Thyroid gland (tissue), 4 donors: ENCODE measurements at places on chromosomes 7 and 10.
A peak's percentile ranks its signal among the peaks of the same experiment; 100 is the strongest.

- no peak for DNase-seq
Measured at GRCh38 chr7:30348083-30348560, 63.7 kb downstream of the ZNRF2 start.

DNA sequence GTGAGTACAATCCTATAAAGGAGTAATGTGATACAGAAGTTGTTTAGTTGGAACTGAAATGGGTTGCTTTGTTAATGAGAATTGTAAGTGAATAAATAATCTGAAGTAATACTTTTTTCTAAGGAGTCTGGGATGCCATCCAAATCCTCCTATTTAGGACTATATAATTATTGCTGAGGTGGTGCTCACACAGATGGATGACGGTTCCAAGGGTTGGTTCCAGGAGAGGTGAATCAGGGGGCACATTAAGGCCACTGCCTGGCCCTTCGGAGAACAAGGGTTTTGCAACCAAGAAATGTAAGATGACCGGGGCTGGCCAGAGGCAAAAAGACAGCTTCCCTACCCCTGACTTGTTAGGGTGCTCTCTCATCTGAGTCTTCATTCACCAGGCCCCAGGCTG, 352.7 kb downstream of the PHTF2 start:
- DNase-seq: no peak

DNA sequence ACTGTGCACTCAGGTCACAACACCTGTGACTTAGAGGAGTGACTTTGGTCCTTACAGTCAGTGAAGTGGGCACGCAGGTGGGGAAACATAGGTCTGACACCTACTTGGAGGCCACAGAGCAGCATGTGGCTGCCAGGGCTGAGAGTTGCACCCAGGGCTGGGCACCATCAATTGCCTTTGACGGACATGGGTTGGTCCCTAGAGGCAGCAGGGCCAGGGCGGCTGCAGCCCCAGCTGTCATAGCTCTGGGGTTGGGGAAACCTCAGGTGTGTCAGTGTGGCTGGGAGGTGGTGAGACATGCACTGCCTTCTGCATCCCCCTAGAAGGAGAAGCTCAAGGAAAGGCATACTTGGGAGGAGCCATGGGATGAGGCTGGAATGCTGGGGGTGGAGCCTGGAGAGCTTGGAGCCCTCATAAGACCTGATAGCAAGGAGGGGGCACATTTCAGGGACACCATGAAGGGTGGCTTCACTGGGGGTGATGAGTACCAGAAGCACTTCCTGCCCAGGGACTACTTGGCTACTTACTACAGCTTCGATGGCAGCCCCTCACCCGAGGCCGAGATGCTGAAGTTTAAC, at the start of gene INMT:
Gene INMT (plus strand): TSS at position 440 of the 578 bp plus-strand sequence. CDS start 16 bp downstream, at position 456.
- no peak for DNase-seq

- no peak for DNase-seq
Measured at GRCh38 chr10:121057269-121057668, 206.1 kb downstream of the WDR11 start.

- DNase-seq: no peak
Measured at GRCh38 chr7:100590077-100590737, 4.1 kb downstream of the FBXO24 start.

DNA sequence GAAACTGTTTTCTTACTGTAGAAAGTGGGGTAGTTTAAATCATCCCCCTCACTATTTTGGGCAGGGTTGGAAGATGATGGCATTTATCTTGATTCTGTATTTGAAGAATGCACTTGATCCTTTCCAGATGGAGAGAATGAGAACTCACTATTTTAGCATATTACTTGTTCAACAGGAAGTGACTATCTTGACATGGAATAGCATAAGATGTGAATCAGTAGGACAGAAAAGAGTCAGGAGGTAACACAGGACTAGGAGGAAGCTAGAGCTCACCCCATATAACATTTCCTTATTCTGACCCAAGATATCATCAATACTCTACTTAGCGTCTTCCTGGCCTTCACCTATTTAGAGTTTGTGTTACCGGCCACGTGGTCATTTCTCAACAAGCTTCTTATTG, 400.2 kb downstream of the PHTF2 start:
- no peak for DNase-seq

- DNase-seq: no peak
Measured at GRCh38 chr7:42693722-42694121, 218.1 kb downstream of the C7orf25 start.

- DNase-seq: peak; percentile 26
Measured at GRCh38 chr10:49107111-49107886, 8.0 kb downstream of the VSTM4 start.

GRCh38 chr7:38679419-38679818, 48.2 kb upstream of the AMPH start:
- DNase-seq: no peak

- no peak for DNase-seq
Measured at GRCh38 chr7:22111661-22112060, 166.0 kb upstream of the CDCA7L start.

GRCh38 chr7:102132209-102132752, 154.4 kb upstream of the SH2B2 start:
- DNase-seq: no peak

DNA sequence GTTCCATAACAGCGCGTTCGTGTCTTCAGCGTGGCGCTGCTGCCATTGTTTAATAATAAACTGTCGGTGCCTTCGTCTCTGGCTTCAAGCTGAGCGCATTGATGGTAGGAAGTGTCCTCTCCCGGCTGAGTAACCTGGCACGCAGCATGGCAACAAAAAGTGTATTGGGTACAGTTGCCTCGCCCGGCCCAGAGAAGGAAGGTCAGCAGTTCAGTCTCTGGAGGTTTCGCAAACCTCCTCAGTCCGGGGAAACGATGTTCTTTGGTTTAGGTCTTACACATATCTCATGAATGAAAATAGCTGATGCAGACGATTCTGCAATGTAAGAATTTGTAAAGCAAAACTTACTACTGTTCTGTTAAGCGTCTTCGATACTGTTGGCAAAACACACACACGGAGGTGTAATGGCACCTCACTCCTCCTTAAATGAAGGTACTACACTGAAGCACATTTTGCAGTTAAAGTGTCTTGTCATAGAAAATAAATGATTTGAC, 739 bp upstream of the CCDC186 start:
- DNase-seq: peak; percentile 72

DNA sequence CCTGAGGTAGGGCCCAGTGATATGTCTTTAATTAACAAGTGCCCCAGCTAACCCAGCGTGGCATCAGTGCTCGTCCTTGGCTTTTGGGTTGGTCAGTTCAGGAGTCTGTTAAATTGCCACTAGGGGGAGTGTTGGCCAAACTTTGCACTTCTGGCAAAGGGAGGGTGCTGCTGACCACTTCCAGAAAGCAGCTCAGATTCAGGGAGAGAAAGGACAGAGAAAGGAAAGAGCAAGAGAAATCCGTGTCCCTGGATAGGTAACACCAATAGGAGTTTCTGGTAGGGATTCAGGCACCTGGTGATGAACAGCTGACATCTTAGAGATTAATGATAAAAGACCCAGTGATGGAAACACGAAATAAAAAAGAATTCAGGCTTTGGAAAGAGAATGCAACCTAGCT, 243.1 kb upstream of the AOAH start:
- peak; percentile 46 for DNase-seq

- no peak for DNase-seq
Measured at GRCh38 chr7:30206491-30206890, 71.7 kb downstream of the MTURN start.

DNA sequence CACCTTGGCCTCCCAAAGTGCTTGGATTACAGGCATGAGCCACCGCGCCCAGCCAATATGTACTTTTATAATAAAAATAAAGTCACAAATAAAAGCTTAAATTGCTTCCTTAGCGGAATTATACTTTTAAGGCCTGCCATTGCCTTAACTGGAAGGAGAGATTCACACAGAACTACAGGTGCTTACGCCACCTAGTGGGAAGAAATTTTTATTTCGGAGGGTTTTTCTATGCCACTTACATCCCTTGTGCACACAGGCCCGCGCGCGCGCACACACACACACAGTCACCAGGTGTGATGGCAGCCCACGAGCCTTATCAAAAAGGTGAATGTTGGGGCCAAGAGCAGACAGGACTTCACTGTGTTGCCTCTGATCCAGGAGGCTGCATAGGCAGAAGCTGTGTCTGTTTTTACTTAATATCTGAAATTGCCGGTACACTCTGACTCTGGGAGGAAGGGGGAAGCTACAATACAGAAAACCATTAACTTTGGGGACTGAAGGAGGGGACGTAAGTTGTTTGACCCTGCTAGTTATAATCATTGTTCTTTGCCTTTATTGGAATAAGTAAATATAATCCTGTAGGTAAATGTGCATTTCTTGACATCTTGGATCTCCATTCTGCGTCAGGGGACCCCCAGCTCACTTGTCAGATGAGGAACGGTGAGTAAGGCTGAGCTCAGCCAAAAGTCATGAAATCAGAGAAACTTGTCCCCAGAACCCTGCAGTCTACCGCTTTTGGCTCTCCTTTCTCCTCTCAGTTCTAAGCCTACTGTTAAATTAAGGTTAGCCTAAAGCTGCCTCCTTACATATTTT, 87.1 kb downstream of the SLC16A9 start:
- peak; percentile 50 for DNase-seq

- DNase-seq: no peak
Measured at GRCh38 chr7:80476035-80476434, 35.8 kb downstream of the GNAT3 start.

DNA sequence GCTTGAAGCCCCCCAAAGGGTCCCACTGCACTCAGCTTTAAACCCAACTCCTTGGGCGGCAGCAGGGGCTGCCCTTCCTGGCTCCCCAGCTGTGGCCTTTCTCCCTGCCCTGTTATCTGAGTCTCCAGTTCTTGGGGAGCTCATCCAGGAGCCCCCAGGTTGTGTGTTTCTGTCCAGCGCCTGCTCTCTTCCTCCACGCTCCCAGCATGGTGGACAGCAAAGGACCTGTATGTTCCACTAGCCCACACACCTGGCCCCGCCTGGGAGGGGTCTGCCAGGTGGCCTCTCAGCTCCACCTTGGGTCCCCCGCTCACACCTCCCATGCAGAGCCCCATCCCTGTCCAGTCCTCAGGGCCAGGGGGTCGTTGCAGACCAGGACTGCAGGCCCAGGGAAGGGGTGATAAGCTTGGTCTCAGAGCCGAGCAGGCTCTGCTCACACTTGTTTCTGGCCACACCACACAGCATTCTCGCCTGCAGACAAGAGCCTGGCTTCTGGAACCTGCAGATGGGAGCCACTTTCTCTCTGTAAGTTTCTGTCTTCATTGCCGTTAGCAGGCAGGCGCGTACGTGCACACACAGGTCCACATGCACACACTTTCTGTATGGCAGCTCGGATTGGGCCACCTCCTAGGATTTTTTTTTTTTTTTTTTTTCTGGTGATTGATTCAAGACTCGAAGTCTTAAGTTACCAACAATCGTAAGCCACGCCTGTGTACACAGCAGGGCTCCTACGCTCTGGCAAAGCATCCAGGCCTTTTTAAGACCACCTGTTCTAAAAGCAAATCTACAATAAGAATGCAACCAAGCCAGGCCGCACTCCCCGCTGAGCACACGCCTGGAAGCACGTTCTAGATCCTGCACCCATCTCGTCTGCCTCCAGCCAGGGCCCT, 104.6 kb downstream of the CYTH3 start:
- DNase-seq: no peak

DNA sequence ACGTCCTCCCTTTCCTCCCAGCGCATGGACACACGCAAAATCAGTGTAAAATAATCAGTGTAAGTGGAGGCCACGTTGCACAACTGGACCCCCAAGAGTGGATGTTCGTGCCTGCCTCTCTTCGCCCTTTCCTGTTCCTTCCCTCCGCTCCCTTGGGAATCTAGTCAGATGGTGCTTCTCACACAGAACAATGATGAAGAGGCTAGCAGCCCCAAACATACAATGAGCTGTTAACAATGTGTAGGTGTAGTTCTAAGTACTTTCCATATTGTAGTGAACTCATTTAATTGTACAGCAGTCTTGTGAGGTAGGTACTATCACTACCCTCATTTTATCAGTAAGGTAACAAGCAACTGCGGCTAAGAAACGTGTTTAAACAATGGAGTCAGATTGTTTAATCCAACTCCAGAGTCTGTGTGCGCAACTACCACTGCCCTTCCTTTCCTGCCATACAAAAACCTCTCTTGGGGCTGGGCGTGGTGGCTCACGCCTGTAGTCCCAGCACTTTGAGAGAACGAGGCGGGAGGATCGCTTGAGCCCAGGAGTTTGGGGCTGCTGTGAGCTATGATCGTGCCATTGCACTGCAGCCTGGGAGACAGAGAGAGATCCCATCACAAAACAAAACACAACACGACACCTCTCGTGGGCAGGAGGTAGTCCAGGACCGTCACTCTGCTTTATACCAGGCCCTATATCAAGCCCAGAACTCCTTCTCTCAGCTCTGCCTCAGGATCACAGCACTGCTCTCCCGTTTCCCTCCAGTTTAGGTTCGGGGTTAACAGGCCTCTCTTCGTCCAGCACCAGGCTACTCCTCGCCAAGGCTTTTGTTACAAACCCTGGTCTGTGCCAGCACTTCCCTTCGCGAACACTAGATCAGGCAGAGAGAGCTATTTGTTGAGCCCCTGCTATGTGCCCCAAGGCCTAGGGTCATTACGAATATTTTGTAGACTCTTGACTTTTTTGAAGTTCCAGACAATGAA, 1.1 kb downstream of the FKBP9 start:
- no peak for DNase-seq

DNA sequence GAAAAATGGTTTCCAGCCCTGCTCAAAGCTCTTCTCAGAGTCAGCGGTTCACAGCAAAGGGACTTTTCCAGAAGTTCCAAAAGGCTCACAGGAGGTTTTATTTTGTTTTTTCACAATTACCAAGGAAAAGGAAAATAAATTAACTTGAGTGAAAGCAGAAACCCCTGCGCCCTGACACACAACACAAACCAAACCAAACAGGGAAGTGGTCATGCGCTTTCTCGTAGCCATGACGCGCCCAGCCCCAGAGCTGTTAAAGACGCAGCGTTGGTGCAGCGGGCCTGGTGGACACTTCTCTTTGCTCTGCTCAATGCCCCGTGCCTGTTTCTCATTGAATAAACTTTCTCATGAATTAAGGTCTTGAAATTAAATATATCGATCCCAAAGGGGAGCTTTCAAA, 134.4 kb upstream of the LYZL2 start:
- DNase-seq: no peak

DNA sequence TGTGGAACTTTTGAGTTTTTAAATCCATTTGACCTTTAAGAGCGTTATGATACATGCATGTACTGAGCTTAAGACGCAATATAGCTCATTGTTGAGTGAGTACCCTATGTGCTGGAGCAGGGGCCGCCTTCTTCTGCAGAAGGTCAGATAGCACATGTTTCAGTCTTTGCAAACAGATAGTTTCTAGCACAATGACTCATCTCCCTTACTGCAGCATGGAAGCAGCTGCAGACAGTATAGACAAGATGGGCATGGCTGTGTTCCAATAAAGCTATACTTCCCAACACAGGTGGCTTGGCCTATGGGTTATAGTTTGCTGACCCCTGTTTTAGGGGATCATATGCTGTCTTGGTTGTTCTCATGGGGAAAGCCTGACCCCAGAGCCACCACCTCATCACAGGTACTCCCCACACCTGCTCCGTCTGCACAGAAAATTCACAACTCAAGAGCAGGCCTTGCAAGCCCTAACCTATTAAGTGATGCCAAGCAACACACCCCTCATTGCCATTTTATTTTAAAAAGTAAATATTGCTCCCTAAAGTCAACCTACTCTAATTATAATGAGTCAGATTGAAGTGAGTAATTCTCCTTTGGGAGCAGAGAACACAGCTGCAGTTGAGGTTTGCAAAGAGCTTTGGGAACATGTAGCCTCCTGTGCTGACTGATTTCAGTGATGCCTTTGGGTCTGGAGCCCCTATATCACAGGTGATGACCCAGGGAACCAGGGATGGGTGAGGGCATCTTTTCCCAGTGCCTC, 330.1 kb downstream of the PAXIP1 start:
- DNase-seq: no peak

- no peak for DNase-seq
Measured at GRCh38 chr10:73837072-73837471, 25.7 kb upstream of the NDST2 start.

GRCh38 chr7:147423875-147424274, 1166.7 kb upstream of the C7orf33 start:
- no peak for DNase-seq
